ENCODE measurements at places on chromosomes 6 and 20.
A peak's percentile ranks its signal among the peaks of the same experiment; 100 is the strongest.

GRCh38 chr6:44594481-44594880 lies 207.0 kb downstream of the CDC5L start:
- peak; percentile 13 for DNase-seq

DNA sequence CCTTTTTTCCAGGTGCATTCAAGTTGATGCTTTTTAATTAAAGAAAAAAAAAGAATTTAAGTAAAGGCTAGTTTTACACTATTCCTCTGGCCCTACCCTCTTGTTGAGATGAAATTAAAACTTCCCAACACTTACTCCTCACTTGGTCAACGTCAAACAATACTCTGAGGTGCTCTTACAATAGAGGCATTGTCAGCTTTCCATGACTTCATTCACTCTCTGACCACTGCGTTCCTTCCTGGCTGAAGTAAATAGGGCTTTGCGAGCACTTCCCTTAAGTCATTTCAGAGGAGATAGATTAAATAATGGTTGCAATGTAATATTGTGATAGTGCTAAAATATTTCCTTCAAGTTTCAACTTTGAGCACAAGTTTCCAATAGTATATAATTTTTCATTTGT lies 229.8 kb upstream of the CEP162 start:
- DNase-seq = no peak

- DNase-seq = no peak
Measured at GRCh38 chr6:133748628-133749027, 140.3 kb upstream of the TCF21 start.

DNA sequence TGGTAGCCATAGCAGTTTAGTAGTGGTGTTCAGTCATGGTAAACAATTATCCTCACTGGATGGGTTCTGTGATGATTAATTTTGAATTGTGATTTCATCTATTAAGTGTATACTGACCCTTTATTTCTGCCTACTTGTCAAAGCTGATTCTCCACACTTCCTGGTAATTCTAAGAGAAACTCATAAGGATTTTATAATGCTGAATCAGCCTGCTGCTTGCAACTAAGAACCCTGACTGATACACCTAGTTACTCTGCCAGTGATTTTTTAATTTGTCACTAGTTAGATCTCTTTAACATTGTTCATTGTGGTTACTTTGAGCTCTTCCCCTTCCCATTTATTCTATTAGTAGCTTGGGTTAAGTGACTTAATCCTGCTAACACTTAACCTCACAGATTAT lies 8.6 kb downstream of the CDC40 start:
- DNase-seq = no peak

- DNase-seq = no peak
Measured at GRCh38 chr6:15798533-15799255, 135.9 kb upstream of the DTNBP1 start.
